ENCODE measurements at places on chromosomes 7 and 10.

DNA sequence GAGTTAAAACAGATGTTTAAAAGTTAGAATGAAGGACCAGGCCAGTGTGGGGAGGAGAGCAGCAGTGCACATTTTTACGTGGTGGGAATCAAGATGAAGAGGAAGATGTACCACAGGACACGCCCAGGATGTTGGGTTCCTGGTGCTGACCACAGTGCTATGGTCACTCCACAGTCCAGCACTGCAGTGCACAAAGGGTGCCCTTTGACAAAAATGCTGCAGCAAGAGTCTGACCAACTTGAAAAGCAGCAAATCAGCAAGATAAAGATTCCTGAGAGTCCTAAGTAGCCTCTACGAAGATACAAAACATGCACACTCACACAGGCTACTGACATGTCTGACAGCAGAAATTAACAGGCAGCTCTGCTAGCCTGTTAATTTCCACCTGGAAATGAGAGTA is 107.1 kb downstream of the PIP4K2A start:
- no peak for DNase-seq

DNA sequence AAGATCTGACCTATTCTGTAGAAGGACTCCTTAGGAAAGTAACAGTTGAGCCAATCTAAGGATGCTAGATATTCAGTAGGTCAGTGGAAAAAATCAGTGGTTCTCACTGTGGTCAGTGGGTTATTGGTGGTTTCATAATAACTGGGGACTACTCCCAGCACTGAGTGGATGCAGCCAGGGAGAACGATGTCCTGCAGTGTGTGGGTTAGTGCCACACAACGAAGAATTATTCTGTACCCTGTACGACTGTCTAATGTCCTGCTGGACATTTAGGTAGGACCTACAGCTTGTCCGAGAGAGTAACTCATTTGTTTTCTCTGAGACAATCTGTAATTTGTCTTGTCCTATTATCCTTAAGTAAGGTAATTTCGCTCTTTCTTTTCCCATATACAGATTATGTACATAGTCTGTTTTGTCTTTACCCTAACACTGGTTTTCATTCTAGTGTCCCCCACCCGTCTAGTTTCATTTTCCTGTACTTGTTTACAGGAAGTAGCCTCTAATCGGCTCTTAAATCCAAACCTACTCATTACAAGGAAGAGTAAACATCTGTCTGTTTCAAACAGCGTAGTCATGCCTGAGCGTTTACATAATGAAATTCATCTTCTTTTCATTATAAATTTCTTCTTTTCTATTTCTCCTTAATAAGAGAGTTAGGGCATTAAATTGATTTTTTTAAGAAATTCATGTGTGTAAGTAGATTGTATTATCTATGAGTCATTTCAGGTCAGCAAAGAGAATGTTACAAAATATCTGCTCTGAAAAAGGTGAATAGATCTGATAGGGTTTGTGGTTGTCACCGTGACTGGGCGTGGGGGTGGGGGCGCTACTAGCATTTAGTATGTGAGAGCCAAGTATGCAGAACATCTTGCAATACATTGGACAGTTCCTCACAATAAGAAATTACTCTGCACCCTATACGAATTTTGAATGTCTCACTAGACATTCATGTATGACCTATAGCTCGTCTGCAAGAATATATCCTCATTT is 8.3 kb upstream of the ZC3HAV1L start:
- DNase-seq: no peak

DNA sequence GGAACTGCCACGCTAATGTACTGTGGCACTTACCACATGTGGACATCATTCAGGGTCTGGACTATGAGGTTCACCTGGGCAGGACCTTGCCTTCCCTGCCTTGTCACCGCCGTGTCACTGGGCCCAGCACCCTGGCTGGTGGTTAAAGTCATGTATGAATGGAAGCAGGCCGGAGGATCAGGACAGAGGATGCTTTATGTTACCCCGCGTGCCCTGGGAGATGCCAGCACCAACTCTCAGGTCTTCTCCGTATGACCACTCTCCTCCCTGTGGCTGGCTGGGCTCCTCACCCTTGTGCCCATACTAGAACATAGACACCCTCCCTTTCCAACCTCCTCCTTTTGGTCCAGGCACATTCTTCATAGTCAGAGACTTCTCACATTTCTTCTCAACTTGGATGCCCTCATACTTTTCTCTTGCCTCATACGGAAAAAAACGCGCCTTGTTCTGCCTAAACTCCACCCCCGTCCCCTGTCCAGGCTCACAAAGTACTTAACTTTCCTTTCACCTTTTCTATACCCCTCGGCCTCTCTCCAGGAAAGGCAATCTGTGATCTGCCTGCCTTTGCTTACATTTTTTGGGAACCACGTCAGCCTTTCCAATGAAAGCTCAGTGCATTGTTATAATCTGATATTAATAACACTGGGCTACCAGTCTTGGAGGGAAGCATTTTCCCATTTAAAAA is 240.0 kb downstream of the TEX36 start:
- DNase-seq: no peak

GRCh38 chr7:2118630-2119190 is 114.0 kb downstream of the MAD1L1 start:
- no peak for DNase-seq

GRCh38 chr7:107079212-107079940 is 34.9 kb downstream of the PRKAR2B start:
- DNase-seq: no peak

DNA sequence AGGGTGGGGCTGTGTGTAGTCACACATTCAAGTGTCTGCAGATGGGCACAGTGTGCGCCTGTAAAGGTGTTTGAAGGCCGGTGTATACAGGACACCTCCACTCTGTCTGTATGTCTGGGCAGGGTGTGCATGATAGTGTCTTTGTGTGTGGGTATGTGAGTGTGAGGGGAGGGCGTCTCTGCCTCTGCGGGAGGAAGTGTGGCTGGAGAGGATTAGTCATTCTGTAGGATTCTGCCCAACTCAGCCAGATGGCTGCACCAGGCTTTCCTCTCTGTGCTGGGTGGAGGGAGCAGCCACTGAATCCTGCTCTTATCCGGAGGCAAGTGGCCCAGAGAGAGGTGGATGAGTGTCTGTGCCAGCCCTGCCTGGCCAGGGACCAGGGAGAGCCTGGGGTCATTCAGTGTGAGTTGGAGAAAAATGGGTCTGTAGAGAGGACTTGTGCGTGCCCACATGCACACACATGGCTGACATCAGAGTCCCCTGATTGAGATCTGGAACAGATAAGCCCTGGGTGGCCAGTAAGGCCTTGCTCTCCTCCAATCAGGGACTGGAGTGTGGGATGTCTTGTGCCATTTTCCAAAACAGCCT is 1.7 kb downstream of the SFXN3 start:
- DNase-seq: peak; percentile 51

DNA sequence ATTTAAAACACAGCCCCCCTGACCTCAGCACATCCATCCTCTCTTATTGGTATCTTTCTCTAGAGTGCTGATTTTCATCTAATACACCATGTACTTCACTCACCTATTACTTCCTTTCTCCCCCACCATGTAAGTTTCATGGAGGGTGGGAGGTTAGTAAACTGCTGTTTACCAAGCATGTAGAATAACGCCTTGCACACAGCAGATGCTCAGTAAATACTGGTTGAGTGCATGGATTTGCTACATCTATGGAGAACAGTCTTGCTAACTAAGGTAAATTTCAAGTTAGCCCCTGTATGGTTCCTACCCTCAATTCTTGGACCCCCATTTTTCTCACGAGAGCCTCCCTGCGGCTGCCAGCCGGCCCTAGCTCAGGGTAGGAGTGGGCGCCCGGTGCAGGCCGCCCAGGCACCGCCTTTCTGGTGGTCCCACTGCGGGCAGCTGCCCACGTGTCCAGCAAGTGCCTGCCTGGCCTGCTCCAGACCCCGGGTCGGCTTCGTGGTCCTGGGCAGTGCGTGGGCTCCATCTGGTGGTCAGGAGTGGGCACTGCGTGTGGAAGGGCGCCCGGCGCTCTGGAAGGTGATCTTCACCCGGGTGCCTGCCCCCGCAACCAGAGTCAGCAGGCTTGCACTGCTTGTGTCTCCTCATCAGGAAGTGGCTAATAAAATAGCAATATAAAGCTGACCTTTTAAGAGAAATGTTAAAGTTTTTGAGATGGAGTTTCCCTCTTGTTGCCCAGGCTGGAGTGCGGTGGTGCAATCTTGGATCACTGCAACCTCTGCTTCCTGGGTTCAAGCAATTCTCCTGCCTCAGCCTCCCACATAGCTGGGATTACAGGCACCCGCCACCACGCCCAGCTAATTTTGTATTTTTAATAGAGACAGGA is 63.4 kb upstream of the DNAJB6 start:
- DNase-seq: peak; percentile 37

GRCh38 chr7:1288996-1289551 is 56.4 kb downstream of the UNCX start:
- no peak for DNase-seq

DNA sequence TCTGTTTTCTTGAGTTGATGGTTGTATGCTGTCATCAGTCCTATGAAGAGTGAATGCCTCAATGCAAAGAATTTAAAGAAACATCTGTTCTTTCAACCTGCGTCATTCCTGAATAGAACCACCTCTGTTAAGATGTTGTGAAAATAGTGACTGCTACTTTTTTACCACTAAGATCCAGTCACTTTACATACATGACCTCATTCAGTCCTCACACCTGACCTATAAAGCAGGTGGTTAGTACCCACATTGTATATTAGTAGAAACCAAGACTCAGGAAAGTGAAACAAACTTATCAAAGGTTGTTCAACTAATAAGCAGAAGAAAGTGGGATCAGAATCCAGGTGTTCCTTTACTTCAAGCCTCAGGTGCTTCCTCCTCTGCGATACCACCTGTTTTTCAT is 64.8 kb downstream of the ITGB8 start:
- DNase-seq: no peak

- no peak for DNase-seq
These were observed 13.4 kb downstream of the PITRM1 start for GRCh38 chr10:3159152-3159551.

DNA sequence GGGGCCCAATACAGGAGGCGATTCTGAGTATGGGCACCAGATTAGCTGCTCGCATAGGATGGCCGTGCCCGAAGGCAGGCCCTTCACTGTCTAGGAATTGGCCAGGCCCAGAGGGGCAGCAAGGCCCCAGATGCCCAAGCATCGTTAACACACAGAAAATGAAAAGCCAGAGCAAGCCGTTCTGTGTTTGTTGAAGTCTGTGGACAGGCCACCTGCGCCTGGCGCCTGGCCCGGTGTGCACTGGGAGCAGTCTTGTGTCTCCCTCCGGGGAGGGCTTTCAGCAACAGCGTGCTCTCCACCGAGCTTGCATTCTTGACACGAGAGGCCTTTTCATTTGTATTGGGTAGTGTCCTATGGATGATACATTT is 34.5 kb upstream of the TTYH3 start:
- no peak for DNase-seq

DNA sequence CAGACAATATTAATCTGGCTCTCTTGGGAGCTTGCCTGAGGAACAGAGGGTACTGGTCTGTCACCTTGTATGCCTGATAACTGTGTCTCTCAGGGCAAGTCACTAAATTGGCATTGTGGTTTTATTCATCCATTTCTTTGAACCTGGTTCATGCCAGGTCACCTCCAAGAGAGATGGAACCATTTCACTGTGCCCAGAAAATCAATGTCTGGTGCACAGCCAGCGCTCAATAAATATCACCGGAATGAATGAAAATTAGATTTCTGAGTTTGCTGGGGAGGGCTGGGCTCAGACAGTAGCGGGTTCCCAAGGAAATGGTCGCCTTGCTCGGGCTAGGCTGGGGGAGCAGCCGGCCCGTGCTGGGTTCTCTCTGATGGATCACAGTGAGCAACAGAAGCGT is 64.1 kb upstream of the BAIAP2L1 start:
- no peak for DNase-seq

DNA sequence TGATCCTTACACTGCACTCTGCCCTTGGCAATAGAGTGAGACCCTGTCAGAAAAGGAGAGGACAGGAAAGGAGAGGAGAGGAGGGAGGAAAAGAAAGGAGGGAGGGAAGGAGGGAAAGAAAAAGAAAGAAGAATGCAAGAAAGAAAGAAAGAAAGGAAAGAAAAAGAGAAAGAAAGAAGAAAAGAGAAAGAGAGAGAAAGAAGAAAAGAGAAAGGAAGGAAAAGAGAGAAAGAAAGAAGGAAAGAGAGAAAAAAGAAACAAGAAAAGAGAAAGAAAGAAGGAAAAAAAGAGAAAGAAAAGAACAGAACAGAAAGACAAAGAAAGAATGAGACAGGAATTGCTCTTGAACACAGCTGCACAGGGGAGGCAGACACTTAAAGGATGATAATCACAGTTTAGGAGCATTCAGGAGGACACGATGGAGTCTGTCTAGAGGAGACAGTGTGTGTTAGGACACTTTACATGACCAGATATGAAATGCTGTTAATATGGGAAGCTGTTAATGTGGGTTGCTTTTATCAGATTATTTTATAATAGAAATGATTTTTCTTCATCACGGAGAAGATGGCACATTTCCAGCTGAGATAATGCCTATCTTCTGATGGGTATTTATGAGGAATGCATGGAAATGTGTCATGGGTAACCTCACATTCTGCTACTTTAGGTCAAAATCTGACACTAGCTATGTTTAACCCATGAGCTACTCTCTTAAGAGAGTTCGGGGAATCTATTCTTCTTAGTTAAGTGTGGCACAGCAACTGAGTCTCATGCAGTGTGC is 160.5 kb downstream of the BAMBI start:
- DNase-seq: no peak

GRCh38 chr7:120996988-120997345 is 8.5 kb downstream of the CPED1 start:
- no peak for DNase-seq

DNA sequence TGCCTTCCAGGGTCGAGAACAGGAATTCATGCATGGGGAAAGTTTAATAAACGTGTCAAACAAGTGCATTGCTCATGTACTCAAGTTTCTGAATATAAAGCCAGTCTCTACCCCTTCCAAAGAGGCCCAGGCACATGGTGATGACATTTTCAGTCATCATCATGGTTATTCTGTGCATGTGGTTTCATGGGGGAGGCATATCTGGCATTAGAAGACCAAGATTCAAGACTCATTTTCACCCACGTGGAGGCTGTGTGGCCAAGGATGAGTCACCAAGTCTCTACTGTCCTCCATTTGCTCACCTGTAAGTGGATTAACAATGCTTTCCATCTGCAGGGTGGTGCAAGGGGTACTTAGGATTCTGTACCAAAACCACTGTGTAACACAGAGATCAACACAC is 34.0 kb upstream of the CNPY1 start:
- DNase-seq: no peak

GRCh38 chr7:18469316-18469715 is 26.2 kb upstream of the HDAC9 start:
- no peak for DNase-seq

GRCh38 chr7:79284211-79284610 is 169.3 kb downstream of the MAGI2 start:
- no peak for DNase-seq

GRCh38 chr7:155792315-155792960 is 19.8 kb downstream of the SHH start:
- DNase-seq: no peak
